ENCODE measurements at places on chromosomes 1 and 21. TPM values are rescaled to one million over a fixed set of nuclear protein-coding genes. Genes with fewer than 3 reads are reported as not detected.
A peak's percentile ranks its signal among the peaks of the same experiment; 100 is the strongest.

The RAB25 gene
- polyA plus RNA-seq, result not detected

The SPRR3 gene
- not detected for polyA plus RNA-seq

The SETD4 gene
- polyA plus RNA-seq, result 8.6 TPM

GRCh38 chr1:22731924-22732720 lies 21.5 kb downstream of the EPHB2 start:
- no peak overlapping the region for H3K27ac ChIP-seq
- H3K4me1 ChIP-seq, result no peaks in the 10 kb centered on the region
- H3K27me3 ChIP-seq, result peaks cover 2% of the 10 kb centered on the region
- H3K36me3 ChIP-seq, result no peaks in the 10 kb centered on the region
- no peak for DNase-seq
- H3K4me3 ChIP-seq, result no peak overlapping the region

DNA sequence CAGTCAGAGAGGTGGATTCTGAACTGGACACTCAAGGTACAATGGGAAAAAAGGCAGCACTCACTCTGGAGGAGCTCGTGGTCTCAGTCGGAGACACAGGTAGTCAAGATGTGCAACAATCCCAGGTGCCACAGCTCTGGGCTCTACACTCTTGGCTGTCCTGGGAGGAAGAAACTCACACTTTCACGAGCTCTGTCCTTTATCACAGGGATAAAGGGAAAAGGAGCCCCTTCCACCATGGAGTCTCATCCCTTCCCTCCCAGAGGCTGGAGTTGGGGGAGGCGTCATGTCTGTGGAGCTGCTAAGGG lies 20.3 kb downstream of the CDK18 start:
- no peaks in the 10 kb centered on the region for H3K36me3 ChIP-seq
- no peak overlapping the region for H3K27ac ChIP-seq
- H3K4me3 ChIP-seq, result no peak overlapping the region

DNA sequence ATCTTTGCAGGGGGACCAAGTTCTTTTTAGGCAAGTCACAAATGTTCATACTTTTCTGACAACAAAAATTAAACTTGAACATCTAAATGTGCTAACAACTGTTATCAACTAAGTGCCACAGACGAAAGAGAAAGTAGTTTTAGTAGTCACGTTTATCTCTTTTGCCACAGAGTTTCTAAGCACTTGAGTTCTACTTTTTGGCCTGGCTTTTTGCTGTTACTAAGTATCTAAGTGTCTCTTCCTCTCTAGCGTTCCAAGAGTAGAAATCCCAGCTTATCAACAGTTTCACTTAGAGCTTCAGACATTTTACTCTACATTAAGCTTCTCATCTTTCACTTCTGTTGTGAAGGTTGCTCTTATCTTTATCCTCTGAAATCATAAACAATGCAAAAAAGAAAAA lies 34.2 kb downstream of the GATAD2B start:
- peak; percentile 14 for DNase-seq
- peak overlapping the region; percentile 93 for H3K27ac ChIP-seq
- H3K36me3 ChIP-seq, result peaks cover 8% of the 10 kb centered on the region
- H3K4me1 ChIP-seq, result peaks cover 35% of the 10 kb centered on the region
- peak overlapping the region; percentile 11 for H3K4me3 ChIP-seq

The PLA2G2E gene
- not detected for polyA plus RNA-seq

DNA sequence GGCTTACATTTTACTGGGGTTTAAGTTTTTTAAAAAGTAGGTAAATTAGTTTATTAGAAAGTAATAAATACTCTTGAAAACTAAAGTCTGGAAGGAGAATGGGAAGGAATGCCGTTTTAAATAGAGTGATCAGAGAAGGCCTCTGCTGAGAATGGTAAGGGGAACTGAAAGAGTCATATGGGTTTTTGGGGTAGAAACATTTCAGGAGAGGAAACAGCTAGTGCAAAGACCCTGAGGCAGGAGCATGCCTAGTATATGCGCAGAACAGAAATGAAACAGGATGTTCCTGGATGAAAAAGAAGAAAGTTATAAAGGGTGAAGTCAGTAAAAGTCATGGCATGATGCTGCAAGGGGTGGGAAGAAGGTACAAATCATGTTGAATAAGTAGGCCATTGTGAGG lies 38.9 kb downstream of the ZC3H11B start:
- no peaks in the 10 kb centered on the region for H3K4me1 ChIP-seq
- H3K27ac ChIP-seq, result no peak overlapping the region
- H3K36me3 ChIP-seq, result no peaks in the 10 kb centered on the region
- no peak for DNase-seq
- no peak overlapping the region for H3K4me3 ChIP-seq

GRCh38 chr1:114282751-114283403 lies 129.2 kb upstream of the SYT6 start:
- no peak overlapping the region for H3K27ac ChIP-seq
- peaks cover 50% of the 10 kb centered on the region for H3K4me1 ChIP-seq
- peak; percentile 85 for DNase-seq
- no peaks in the 10 kb centered on the region for H3K36me3 ChIP-seq
- peaks cover 2% of the 10 kb centered on the region for H3K27me3 ChIP-seq
- no peak overlapping the region for H3K4me3 ChIP-seq
